ENCODE measurements at places on chromosomes 16 and 17. TPM values are rescaled to one million over a fixed set of nuclear protein-coding genes. Genes with fewer than 3 reads are reported as not detected.

The TELO2 gene
- total RNA-seq = 9.0 TPM

The CLEC10A gene
- not detected for total RNA-seq

The ATF7IP2 gene
- total RNA-seq = 14.6 TPM

The SHBG gene
- total RNA-seq = not detected

The LGALS9C gene
- total RNA-seq = not detected

The KRTAP4-16 gene
- total RNA-seq = not detected

The WFIKKN1 gene
- 0.10 TPM for total RNA-seq

The CHST4 gene
- not detected for total RNA-seq

DNA sequence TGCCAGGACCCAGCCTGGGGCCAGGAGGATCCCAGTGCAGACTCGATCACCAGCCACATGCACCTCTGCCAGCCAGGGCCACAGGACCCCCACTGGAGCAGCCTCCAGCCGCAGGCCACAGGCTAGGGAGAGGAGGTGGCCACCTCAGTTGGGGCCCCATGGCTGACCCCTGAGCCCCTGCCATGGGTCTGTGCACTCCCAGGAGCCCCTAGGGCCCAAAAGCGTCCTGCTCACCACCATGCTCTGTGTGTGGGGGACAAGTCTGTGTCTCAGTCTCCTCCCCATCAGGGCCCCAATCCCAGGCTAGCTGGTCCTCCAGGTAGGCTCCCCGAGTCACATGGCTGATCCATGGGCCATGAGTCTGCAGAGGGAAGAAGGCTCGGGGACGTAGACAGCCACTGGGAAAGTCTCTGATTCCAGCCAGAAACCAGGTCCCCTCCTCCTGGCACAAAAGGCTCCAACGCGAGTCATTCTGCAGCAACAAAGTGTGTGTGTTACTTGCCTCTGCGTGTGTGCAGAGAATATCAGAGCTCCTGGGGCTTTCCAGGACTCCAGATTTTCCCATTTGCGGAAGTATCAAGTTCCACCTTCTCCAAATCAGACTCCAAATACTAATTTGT lies 6.1 kb upstream of the PRSS8 start:
- no peak for DNase-seq

GRCh38 chr17:917941-918740 lies 61.4 kb downstream of the NXN start:
- DNase-seq = no peak

- DNase-seq = no peak
Measured at GRCh38 chr16:31063843-31064611, 10.0 kb downstream of the ZNF668 start.

DNA sequence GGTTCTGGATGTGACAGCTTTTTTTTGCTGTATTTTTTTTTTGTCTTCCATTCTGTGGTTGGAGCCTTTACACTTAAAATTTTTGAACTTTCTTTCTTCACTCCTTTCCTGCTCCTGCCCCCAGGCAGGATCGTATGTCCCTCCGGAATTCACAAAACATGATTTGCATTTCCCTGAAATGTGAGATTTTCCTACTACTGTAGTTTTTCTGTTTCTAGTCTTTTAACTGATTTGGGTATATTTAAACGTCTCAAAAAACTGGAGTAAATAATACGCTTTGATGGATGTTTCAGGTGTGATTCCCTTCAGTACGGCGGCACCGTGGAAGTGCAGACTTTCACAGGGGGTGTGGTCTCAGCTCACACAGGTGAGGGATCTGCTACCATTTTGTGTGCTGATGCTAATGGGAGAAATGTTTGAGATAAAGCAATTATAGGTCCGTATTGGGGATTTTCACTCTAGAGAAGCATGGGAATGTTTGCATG lies 686 bp downstream of the SRCAP start:
- no peak for DNase-seq

DNA sequence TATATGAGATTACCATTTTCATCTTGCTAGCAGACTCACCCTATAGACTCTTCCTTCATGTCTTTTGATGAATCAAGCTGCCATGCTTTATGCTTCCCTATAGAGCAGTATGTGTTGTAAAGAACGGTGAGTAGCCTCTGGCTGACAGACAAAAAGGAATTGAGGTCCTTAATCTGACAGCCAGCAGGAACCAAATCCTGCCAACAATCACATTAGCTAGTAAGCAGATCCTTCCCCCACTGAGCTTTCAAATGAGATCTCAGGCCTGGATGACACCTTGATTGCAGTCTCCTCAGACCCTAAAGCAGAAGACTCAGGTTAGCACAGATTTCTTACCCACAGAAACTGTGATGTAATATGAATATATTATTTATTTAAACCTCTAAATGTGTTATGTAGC lies 577.0 kb downstream of the CDH11 start:
- DNase-seq = no peak

DNA sequence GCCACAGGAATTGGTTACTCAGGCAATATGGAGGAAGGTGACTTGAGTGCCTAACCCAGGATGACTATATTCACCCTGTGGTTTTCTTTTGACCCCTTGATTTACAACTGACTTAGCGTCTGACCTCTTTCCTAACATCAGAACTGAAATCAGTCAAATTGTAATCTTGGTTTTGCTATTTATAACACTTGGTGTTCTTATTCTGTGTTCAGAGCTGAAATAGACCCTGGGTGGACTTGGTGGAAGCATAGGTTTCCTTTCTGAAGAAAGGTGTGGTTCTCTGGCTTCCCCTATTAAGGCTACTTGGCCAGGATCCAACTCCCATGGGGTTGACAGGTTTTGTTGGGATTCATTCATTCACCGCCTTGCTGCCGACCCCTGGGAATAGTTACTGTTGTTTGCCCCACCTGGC lies 80.8 kb downstream of the CLEC16A start:
- DNase-seq = no peak

DNA sequence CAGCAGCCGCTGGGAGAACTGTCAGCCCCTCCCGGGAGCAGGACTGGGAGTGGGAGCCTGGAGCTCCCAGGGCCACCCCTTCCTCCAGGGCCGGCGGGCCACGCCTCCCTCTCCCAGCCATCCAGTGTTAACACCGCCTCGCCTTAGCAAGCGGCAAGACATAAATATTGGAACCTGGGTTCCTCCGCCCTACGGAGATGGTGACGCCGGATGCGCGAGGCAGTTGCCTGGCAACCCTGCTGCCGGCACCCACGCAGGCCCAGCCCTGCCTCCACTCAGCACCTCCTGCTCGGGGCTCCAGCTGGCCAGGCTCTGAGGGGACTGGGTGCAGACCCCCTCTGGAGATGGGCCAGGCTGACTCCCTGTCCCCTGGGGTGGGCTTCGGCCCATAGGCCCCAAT lies 27.4 kb upstream of the CACNA1H start:
- DNase-seq = no peak

- no peak for DNase-seq
Measured at GRCh38 chr17:50691550-50692447, 15.9 kb downstream of the ANKRD40 start.

- DNase-seq = no peak
Measured at GRCh38 chr16:53737552-53737951, 33.6 kb downstream of the FTO start.

DNA sequence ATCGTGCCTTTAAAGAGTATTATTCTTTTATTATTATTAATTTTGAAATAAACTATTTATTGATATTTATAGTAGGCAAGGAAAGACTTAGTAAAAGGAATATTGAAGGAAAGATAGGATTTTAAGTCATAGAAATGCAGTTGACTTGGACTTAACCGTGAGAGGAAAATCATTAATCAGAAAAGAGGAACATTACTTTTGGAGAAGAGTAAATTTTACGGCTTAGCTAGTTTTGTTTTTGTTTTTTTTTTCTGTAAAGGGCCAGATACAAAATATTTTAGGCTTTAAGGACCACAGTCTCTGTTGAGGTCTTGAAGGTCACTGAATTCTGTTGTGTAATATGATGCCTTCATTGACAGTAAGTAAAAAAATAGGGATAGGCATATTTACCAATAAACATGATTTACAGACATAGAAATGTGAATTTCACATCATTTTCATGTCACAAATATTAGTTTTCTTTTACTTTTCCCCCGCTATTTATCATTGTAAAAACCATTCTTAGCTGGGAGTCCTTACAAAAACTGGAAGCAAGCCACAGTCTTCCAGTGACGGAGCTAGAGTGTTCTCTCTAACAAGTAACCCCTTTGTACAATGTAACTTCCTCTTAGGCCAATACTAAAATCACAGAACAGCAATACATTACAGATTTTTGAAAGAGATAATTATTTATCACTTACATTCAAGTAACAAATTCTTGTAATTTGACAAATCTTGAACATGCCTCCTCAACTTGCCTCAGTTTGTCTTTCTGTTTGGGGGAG lies 2.3 kb upstream of the KCNJ16 start:
- DNase-seq = no peak

DNA sequence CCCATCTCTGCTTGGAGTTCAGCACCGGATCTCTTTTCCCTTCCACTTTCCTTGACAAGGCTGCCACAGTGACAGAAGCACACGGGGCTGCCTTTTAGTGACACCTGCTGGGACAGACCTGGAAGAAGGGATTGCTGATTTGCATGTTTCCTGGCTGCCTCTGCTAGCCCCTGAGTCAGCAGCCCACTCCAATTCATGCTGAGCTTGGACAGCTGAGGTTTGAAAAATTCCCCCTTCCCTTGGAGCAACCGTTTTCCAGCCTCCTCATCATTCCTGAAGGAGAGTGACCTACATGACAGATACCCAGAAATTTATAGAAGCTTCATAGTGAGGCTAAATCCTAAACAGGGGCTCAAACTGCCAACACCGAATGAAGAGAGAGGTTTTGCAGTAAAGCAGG lies 18.8 kb upstream of the RBL2 start:
- no peak for DNase-seq
